C1 segment of cervical spinal cord (tissue), 14 donors: ENCODE measurements at places on chromosomes 12 and 14.

DNA sequence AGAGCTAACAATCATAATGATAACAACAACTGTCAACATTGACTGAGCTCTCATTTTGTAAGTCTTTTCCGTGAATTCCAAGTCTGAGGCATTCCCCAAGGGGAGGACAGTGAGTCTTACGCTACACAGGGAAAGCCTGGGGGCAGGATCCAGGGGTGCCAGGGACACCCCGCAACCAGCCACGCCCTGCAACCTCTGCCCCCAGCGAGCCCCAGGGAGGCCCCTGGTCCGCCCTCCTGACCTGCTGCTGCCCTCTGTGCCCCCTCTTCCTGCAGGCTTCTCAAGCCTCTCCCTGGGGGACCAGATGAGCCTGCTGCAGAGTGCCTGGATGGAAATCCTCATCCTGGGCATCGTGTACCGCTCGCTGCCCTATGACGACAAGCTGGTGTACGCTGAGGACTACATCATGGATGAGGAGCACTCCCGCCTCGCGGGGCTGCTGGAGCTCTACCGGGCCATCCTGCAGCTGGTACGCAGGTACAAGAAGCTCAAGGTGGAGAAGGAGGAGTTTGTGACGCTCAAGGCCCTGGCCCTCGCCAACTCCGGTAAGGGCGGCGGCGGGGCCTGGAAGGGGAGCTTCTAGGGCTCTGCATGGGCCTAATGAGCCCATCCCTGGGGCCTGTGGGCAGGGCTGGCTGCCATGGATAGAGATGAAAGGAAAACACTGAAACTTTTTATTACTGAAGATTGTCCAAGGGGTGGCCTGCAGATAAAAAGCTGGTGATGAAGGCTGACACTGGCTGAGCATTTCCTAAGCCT is 115.4 kb downstream of the ESRRB start:
- DNase-seq = no peak

- no peak for DNase-seq
Observed at GRCh38 chr14:72443256-72443655, 450.6 kb downstream of the DPF3 start.

GRCh38 chr12:120721866-120722265 is 3.8 kb upstream of the ACADS start:
- no peak for DNase-seq

- no peak for DNase-seq
Observed at GRCh38 chr12:25071366-25071765, 122.5 kb upstream of the BCAT1 start.

GRCh38 chr14:47596860-47597259 is 78.5 kb downstream of the MDGA2 start:
- DNase-seq = no peak

- DNase-seq = no peak
Observed at GRCh38 chr12:33587354-33587753, 147.7 kb upstream of the SYT10 start.

- DNase-seq = no peak
Observed at GRCh38 chr14:40599725-40600124, 1007.0 kb upstream of the LRFN5 start.

GRCh38 chr12:674272-674781 is 11.1 kb upstream of the NINJ2 start:
- no peak for DNase-seq

DNA sequence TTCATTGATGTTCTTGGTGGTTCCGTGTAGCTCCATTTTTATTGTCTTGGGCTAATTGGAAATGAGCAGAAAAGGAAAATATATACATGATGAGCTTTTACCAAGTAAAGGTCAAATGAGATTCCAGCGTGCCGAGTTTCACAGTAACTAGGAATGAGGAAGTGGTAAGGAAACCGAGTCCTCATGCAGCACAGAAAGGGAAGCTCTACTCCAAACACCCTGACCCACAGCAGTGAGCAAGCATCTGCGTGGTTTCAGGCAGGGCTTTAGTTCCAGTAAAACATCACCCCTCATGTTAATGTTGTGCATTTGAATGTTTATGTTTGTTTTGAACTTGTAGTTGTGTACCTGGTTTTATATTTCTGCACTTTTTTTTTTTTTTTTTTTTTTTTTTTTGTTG is 208.0 kb downstream of the SLC41A2 start:
- no peak for DNase-seq

- DNase-seq = no peak
Observed at GRCh38 chr12:128813392-128813791, 10.4 kb downstream of the SLC15A4 start.

GRCh38 chr14:33686218-33686617 is 264.7 kb downstream of the EGLN3 start:
- DNase-seq = no peak

- no peak for DNase-seq
Observed at GRCh38 chr12:80593766-80594165, 113.7 kb upstream of the MYF6 start.

GRCh38 chr12:5335069-5335468 is 96.8 kb upstream of the NTF3 start:
- no peak for DNase-seq

- no peak for DNase-seq
Observed at GRCh38 chr14:92236243-92236900, 86.6 kb upstream of the SLC24A4 start.

DNA sequence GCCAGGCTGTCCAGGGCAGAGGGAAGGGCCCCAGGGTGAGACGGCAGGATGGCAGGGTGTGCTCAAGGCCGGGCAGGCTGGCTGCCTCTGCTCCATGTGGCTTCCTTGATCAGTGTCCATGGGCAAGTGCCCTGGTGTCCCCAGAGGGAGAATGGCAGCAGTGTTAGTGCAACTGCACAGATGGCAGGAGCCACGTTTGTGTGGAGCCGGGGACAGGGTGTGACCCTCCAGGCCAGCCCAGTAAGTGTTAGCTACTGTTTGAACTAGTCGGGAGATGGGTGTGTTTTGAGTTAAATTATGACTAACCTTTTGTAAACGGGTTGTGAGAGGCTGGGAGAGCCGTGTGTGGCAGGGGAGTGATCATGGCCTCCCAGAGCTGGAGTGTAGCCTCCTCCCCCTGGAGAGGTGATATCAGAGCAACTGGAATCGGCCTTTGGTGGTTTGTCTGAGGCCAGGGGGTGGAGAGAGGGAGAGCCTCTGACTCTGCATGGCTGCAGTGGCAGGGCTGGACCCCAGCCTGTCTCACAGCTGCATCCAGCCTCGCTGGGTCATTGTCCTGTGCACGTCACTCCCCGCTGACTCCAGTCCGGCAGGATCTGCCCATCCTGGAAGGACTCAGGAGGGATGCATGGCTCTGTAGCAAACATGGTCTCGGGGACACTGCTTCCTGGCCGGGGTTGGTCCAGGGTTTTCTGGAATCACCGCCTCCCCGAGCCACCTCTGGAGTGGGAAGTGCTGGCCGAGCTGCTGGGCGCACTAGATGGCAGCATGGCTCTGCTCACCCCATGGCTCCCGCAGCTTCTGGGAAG is 27.8 kb downstream of the AACS start:
- no peak for DNase-seq

- DNase-seq = no peak
Observed at GRCh38 chr12:44334347-44334746, 498.5 kb downstream of the TMEM117 start.

DNA sequence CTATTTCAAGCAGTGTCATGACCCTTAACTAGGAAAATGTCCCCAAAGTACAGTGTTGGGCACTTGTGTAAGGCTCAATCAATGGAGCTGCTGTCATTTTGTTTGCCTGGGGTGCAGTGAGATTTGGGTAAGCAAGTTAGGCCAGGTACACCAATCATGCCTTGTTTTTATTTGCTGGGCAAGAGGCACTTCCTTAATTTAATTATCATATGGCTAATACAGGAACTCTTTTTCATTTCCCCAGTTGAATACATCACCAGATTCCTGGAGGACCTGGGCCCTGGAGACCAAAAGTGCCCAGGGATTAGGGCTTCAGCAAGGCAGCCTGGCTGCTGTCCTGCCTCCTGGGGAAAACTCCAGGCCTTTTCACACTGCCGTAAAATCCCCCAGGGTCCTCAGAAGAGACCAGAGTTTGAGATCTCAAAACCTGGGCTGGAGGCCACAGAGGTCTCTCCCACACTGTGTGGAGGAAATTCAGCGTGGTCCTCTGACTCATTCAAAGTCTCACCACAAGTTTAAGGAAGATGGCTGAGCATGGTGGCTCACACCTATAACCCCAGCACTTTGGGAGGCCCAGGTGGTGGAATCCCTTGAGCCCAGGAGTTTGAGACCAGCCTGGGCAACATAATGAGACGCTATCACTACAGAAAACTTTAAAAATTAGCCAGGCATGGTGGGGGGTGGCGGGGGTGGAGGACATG is 28.4 kb upstream of the FOXN3 start:
- no peak for DNase-seq

DNA sequence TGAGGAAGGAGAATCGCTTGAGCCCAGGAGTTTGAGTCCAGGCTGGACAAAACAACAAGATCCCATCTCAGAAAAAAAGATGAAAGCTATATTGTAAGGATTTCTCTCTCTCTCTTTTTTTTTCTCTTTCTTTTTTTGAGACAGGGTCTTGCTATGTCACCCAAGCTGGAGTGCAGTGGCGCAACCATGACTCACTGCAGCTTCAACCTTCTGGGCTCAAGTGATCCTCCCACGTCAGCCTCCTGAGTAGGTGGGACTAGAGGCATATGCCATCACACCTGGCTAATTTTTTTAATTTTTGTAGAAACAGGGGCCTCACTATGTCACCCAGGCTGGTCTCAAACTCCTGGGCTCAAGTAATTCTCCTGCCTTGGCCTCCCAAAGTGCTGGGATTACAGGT is 5.8 kb upstream of the MRPL42 start:
- no peak for DNase-seq

DNA sequence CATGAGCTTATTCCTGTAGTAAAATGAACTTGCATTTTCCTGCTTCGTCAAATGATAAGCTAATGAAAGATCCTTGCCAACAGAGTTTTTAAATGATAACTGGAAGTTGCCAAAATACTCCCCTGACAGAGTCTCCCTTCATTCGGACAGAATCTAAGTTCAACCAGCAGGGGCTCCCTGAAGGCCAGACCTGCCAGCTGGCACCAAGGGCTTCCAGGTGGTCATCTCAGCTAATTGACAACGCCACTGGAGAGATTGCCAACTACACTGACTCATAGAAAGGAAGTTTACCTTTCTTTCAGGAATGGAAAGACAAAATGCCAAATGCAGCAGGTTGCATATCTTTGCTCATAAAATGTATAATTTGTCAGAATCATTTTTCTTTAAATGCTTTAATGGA is 462.8 kb downstream of the GXYLT1 start:
- no peak for DNase-seq

DNA sequence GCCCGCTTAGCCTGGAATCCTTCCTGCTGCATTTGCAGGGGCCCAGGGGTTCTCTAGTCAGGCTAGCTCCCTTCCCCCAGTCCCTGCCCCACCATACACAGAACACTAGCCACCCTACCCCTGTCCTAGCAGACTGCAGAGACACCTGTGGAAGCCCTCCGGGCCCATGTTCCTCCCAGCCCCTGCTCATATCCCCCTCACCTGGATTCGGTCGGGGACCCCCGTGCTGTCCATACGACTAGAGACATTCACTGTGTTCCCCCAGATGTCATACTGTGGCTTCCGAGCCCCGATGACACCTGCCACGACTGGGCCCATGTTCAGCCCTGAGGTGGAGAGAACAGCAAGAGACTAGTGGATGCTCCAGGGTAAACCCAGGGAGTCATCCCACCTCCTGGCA is 20.2 kb downstream of the ADCY6 start:
- no peak for DNase-seq

- DNase-seq = no peak
Observed at GRCh38 chr14:75543253-75543652, 21.0 kb downstream of the BATF start.

- DNase-seq = no peak
Observed at GRCh38 chr14:49992901-49993339, 100.0 kb downstream of the ARF6 start.

GRCh38 chr14:89491711-89492381 is 74.8 kb upstream of the FOXN3 start:
- no peak for DNase-seq

GRCh38 chr12:52023182-52023975 is 16.6 kb downstream of the TAMALIN start:
- no peak for DNase-seq

DNA sequence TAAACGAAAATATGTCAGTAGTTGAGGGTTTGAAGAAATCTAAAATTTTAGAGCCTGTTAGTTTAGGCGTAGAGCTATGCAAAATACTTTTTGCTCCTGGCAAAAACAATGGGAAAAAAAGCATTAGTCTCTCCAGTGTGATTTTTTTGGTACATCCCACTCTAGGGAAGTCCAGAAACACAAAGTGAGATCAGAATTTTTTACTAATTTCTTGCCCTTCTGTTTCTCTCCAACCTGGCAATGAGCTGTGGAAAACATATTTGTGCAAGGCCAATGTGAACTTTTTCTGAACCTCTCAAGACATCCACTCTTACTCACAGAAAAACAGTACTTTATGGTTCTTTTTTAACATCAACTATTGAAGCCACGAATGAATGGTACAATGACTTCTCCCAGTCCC is 56.9 kb upstream of the DCN start:
- no peak for DNase-seq

GRCh38 chr12:9651265-9651729 is 18.2 kb upstream of the CLEC2D start:
- DNase-seq = no peak

GRCh38 chr14:57068511-57068910 is 200.2 kb downstream of the EXOC5 start:
- DNase-seq = no peak

GRCh38 chr14:57480051-57480450 is 13.6 kb downstream of the CCDC198 start:
- no peak for DNase-seq
